ENCODE measurements at places on chromosomes 13 and 19.
A peak's percentile ranks its signal among the peaks of the same experiment; 100 is the strongest.

DNA sequence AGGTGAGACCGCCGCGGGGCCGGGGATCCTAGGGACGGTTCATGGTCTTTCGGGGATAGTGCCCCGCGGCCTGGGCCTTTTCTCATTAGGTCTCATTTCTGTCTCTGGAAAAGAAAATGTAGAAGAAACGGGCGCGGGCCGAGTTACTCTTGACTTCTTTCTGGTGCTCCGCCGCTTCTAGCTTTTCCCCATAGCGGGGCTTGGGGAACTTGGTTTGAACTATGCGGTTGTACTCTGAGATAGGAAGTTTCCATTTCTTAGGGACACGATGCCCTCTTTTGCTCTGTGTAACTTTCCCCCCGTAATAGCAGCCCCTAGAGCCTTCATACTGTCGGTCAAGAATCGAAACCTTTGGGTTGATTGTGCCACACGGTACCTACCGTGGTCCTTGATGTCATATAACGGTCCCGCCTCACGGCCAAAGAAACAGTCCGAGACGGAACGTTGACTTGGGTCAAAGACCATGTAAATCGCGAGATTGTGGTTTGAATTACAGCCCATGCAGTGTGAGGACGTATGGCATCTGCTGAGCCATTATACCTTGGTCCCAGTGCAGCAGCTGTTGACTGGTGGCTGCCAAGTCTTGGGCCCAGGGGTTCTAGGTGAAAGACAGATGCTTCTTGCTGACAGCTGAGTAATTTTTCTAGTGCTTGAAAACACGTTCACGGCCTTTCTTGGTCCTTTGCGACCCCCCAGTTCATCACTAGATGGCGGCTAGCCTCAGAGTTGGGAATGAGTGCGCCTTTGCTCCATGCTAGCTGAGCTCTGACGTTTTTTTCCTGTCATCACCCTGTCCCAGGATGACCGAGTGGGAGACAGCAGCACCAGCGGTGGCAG lies 487 bp downstream of the RPS5 start:
- DNase-seq = no peak

GRCh38 chr19:32358321-32358720 lies 12.9 kb downstream of the ZNF507 start:
- no peak for DNase-seq

GRCh38 chr19:40806423-40807146 lies 7.6 kb downstream of the EGLN2 start:
- DNase-seq = peak; percentile 48

DNA sequence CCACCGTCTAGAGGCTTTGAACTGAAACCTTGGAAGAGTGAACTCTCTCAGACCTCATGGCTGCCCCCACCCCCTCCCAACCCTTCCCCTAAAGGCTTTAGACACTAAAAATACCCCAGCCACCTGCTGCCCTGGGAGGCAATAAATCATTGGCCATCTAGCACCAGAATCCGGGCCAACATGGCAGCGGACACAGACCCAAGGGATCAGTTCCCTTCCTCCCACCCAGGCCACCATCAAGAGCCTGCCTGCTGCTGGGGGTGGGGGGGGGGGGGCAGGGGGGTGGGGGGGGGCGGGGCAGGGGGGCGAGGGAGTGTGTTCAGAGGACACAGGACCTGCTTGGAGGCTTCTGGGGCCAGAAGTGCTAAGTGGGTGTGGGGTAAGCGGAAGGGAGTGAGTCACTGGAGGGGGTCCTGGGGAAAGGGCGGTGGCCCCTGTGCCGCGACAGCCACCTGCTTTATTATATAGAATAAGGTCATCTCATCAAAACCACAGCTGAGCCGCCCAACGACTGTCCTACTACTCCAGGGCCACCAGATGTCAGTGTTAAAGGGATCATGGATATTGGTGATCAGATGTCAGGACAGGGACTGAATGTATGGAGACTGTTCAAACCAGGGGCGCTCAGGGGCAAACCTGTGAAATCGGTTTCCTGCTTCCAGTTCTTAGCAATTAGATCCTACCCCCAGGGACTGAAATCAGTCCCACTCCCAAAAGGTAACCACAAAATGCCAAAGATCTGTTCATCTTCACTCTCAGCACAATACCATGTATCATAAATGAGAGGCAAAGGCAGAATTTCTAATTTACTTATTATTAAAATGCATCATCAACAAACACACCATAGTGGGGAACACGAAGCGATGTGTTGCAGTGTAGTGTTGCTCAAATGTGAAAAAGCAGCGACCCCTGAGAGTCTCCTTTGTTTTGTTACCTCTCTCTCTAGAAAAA lies 24.3 kb downstream of the ARL11 start:
- no peak for DNase-seq

- DNase-seq = no peak
These were observed 12.2 kb downstream of the C19orf47 start for GRCh38 chr19:40335855-40336600.

DNA sequence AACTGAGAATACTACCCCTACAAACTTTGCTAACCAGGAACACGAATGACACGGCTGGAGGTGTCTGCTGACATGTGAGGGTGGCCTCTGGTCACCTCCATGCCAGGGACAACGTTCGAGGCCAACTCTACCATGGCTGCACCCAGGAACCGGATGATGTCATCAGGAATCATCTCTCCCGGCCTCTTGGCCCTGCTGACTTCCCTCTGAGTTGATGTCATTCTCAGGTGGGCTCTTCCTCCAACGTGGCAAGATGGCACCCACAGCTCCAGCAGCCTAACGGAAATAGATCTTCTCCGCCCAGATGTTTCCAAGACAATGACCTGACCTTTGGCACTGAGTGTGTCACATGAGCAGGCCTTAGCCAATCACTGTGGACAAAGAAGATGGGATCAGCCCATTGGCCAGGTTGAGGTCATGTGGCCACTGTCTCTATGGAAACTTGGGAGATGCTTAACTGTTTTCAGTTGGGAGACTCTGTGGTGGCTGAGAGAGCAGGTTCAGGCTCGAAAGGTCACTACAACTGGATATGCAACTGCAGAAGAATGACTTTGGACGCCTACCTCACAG lies 15.0 kb downstream of the MBD3L2B start:
- DNase-seq = no peak

DNA sequence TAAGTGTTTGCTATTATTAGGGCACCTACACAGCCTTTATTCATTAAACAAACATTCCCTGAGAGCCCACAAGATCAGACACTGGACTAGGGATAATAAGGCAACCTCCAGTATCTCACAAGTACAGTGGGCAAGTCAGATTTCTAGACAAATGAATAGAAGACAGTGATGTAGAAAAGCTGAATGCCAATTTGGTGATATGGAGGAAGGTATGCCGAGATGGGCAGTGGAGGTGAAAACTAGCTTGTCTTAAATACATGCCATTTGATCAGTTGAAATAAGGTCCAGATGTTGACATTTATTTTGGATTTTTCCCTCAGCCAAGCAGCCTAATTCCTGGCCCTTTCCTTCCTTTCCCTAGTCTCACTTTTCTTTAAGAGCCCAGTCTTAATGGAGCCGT lies 130.3 kb downstream of the RXFP2 start:
- DNase-seq = no peak

DNA sequence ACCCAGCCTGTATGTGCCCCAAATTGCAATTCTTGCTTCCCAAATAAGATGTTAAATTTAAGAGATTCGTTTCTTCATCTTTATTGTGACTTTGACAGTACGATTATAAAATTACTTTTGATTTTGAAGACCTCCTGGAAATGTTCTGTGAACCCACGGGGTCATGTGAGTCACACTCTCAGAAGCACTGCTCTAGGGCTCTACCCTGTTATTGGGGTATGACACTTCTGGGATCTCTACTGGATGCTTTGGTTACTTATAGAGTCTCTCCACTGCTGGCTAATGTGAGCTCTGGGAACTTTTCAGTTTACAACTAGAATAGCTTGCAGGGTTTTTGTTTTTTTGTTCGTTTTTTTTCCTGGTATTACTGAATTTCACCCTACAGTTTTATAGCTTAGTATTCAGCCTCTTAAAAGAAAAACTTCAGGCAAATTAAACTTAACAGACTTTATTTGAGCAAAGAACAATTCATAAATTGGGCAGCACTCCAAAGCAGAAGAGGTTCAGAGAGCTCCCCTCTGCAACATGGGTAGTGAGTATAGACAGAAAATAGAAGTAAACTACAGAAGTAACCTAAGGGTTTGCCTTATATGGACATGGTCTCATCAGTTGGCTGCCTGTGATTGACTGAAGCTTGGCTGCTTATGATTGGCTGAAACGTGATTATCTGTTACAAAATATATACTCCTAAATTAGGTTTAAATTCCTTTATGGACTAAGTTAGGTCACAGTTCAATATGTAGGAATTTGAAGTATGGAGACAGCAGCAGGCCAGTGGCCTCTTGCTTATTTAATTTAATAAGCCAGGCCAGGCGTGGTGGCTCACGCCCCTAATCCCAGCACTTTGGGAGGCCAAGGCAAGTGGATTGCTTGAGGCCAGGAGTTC lies 28.5 kb upstream of the PSPC1 start:
- no peak for DNase-seq

DNA sequence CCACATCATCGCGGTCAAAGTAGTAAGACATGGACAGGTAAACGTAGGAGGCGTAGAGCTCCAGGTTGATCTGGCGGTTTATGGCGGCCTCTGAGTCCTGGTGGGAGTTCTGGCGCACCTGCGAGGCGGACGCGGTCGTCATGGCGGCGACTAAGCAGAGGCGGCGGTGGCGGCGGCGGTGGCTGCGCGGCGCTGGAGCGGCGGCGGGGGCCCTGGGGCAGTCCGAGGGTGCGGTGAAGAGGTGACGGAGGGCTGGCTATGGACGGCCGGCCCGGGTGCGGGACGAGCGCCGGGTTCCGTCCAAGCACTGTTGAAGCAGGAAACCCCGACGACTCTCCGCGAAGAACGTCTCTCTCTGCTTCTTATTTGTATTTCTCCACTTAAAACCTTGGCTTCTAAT lies 484.3 kb upstream of the SGCG start:
- DNase-seq = no peak

- DNase-seq = no peak
These were observed 308.1 kb downstream of the LIG4 start for GRCh38 chr13:107907065-107907805.

DNA sequence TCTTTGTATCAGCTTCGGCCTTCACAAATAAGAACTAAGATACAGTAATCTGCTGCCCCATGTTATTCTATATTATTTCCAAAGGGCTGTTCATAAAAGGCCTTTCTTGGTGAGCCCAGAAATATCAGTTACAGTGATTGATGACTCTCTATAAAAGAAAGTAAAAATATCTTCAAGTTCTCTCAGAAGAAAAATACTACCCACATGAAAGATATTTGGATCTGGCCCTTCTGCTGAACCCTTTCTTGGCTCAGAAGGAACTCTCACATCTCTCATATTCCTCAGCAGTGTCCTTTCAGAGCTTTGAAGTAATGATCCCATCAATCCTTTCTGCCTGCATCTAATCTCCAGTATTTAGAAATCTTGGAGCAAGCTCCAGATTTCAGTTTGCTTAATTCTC lies 76.3 kb upstream of the SLITRK1 start:
- DNase-seq = no peak

DNA sequence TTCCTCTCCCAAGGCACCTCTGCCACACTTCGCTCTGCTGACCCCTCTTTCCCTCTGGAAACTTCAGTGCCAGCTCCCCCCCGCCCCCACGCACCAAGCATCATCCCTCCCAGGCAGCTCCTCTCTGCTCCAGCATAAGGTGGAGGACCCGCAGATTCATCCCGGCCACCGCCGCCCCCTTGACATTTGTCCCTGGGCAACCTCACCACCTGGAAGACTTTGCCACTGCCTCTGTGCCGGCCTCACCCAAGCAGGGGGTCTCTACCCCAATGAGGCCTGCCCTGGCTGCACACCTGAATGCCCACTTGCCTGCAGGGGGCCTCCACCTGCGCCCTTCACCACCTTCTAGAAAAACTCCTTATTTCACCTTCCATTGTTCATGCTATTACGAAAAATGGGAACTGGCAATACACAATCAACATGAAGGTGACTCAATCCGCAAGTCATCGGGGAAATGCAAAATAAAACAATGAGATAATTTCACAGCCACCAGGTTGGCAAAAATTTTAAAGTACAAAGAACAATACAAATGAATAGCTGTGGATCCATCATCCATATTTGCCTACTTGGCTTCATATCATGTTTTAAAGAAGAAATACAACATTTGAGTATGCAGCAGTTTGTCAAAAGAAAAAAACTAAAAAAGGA lies 21.9 kb downstream of the CCNE1 start:
- DNase-seq = no peak

DNA sequence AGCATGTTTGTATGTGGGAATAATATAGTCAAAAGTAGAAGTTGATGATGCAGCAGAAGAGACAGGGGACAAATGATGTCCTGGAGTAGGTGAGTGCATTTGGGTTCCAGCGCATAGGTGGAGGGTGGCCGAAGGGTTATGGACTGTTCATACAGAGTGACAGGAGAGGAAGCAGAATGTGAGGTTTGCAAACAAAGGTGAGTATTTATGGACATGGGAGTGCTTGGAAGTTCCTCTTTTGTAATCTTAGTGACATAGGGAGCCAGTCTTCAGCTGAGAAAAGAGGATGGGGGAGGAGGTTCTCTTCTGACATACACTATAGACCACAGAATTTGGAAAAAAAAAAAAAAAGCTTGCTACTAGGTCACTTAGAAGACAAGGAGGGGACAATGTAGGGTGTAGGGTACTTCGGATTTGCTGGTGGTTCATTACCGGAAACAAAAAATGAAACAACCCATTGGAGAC lies 331.6 kb downstream of the DLEU7 start:
- DNase-seq = no peak

- DNase-seq = no peak
These were observed 6.0 kb upstream of the NKPD1 start for GRCh38 chr19:45166723-45167252.

GRCh38 chr19:6010107-6010506 lies 32.2 kb upstream of the RANBP3 start:
- no peak for DNase-seq

DNA sequence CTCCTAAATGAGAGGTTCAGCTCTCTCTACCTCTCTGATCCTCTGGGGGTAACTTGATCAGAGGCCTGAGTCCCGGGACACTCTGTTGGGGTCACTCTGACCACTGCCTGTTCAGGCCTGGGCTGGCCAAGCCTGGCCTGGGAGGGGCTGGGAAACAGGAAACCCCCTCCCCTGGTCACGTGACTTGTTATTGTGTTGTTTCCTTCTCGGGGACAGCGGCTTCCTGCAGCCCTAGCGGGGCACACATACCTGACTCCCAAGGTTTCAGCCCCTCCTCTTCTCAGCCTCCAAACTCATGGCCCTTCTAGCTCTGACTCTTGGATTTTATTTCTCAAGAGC lies at the start of gene USHBP1:
Gene USHBP1 (minus strand): TSS at position 105 of the 339 bp plus-strand sequence. CDS start 446 bp downstream, outside the sequence.
- DNase-seq = no peak

Data from stimulated activated CD8-positive, alpha-beta memory T cell treated with anti-CD3 and anti-CD28 coated beads, Interleukin-7, amount 100 ng/mL, for 1 hour (primary cell).